CD4-positive, alpha-beta T cell treated with Interleukin-15 for 1 hour (primary cell): ENCODE measurements at places on chromosomes 3 and 15.

DNA sequence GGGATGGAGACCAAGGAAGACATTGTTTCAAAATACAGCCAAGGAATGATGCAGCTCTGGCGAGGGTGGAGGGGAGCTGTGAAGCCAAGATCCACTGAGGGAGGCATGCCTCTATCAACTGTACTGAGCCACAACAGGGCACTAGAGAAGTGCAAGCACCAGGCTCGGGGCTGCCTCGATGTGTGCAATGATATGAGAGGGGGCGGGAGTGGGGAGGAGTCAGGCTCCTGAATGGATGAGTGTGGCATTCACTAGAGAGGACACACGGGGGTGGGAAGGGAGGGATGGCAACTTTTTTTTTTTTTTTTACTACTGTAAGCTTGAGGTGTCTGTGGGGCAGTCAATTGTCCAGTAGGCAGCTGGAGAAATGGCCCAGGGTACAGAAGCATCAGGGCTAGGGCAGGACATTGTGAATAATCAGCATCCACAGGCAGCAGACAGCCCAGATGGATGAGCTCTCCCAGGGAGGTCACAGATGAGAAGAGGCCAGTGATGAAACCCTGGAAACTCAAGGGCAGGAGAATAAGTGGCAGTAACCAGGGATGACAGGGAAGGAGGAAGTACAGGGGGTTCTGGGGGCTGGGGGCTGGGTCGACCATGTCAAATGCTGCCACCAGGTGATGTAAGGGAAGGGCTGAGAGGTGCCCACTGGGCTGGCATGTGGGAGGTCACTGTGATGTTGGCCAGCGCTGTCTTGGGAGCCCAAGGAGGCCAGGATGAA lies 5.9 kb downstream of the STOML1 start:
- DNase-seq = no peak

DNA sequence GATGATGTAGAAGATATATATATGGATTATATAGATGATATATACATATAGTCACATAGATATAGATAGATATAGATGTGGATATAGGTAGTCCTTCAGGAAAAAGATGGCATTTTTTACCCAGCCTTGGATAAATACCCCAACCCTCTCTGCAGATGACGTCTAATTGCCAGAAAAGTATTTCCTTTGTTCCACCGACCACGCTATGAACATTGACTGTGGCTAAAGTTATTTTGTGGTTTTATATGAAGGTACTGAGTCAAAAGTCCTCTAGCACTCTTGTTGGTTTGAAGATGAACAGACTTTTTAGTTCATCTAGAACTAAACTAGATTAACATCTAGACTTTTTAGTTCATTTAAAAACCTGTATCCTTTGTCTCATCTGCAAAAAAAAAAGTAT lies 207.7 kb downstream of the PLOD2 start:
- no peak for DNase-seq

DNA sequence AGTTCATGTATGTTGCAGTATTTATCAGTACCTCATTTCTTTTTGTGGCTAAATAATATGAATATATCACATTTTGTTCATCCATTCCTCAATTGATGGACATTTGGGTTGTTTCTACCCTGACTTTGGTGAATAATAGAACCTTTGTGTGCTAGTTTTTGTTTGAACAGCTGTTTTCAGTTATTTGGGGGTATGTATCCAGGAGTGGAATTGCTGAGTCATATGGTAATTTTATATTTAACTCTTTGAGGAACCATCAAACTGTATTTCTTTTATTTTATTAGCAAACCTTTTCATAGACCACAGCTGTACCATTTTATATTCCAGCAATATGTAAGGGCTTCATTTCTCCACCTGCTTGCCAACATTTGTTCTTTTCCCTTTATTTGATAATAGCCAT lies 38.4 kb upstream of the RBM5 start:
- DNase-seq = no peak

GRCh38 chr3:93973131-93974126 lies at the start of gene PROS1:
TSS of gene PROS1 (minus strand) at chr3:93973896. CDS start at chr3:93973749, 147 bp downstream.
- DNase-seq = peak; percentile 49

DNA sequence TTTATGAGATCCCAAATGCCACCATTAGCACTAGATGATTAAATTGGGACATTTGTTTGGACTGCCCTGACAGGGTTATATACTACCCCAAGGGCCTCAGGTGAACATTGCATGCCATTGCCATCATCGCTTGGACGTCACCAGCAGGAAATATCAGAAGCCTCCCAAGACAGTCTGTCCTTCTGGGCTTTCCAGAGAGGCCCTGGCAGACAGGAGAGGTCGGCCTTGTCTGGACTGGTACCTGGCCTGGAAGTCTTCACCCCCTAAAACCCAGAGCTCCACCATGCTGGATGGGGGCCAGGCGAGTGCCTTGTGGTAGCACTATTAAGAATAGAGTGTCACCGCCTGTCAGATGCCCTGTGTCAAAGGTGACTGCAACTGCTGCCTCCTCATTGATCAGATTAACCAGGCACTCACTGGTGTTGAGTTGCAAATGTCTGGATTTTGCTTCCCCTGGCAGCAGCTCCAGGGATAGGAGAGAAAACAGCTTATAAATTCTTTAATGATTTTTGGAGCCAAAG lies 324.1 kb upstream of the RASGRP1 start:
- DNase-seq = no peak

DNA sequence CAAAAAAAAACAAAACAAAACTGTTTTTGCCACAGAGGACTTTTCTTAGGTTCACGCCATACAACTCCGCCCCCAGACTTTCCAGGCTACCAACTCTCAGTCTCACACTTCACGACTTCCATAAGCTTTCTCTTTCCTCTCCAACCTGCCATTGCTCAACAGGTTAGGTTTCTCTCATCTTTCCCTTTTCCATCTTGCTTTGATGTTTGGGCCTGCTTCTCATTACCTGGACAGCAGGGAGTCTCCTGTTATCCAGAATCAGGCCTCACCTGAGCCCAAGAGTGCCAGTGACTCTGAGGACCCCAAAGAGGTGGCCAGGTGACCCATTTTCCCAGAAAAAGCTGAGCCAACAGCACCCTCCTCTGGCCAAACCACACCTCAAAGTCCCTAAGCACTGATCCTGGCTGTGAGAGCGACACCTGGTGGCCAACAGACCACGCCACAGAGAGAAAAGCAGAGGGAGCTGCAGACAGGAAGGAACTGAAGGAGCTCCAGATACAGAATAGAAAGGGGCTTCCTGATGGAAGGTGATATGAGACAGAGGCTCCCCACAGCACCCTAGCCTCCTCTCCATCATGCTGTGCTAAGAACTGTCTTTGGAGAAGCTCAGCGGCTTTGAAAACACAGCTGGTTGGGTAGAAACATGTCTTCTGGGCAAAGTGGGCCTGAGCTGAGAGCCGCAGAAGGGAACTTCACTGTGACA lies 4.0 kb downstream of the CCDC51 start:
- peak; percentile 85 for DNase-seq

DNA sequence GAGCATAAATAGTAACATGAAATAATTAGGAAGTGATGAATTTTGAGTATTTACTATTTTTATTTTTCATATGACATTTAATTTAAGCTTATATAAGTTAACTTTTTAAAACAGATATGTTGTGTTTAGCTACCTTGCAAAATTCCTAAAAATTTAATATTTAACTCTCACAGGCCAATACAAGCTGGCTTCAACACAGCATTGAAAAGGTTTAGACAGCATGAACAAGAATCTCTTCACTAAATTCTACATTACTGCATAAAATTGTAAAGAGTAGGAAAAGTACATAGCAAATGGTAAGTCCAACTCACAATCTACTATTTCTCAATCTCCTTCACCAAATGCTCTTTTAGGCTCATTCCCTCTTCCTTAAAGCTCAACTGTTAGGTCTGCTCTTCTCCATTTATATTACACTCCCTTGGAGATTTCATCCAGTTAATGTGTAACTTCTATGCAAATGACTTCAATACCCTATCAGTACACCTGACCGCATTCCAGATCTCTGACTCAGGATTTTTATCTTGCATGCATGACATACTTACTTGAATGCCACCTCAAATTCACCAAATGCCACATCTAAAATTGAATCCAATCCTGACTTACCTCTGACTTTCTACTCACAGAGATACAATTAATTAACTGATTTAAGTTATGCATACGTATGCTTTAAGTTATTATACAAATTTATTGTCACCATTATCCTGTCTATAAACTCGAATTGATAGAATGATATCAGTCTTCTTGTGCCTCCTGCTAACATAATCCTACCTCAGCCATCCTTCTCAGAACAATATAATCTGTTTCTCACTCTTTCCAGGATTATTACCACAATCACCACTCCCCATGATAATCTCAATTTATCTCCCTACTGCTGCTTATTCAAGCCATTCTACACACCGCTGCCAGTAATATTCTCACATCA lies 127.0 kb downstream of the STAG1 start:
- DNase-seq = no peak

DNA sequence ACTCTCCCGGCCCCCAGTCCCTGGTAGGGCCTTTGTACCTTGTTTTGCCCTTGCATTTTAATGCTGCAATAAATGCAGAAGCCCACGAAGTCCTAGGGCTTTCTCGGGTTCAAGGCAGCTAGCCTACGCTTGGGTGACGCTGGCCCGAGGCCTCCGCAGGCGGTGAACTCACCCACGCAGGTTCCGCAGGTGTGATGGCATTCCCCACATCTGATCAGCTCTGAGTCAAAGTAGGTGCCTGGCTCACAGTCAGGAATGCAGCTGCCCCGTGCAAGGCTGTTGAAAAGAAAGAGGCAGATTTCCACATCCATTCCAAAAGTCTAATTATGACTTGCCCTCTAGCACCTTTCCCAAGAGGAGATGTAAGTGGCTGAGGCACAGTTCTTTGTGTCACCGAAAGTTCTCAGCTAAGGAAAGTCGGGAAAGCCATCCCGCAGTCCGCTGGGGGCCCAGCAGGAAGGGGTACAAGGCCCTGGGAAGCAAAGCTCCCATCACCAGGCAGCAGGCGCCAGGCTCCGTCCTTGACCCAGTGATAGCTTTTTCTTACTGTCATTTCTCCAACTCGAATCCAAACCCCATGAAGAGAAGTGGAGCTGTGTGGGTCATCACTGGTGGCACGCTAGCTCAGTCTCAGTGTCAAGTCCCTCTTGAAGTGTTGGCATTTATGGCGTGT lies 23.2 kb upstream of the SNRPA1 start:
- DNase-seq = peak; percentile 7

GRCh38 chr15:45489690-45490238 lies 32.8 kb downstream of the SLC30A4 start:
- no peak for DNase-seq

DNA sequence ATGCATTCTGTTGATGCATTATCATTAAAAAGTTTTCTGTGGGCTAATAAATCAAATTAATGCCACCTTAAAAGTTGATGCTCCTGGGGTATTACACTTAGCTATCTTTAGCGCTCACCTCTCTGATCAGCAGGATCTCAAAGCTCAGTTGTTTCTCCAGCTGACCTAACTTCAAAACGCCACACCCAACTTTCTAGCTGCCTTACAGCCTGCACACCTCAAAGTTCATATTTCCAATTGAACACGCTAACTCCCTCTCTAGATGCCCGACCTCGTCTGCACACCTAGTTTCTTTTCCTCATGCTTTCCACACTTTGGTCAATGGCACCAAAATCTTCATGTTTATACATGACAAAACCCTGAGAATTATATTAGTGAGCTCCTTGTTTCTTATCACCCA lies 98.2 kb upstream of the AGTR1 start:
- no peak for DNase-seq

DNA sequence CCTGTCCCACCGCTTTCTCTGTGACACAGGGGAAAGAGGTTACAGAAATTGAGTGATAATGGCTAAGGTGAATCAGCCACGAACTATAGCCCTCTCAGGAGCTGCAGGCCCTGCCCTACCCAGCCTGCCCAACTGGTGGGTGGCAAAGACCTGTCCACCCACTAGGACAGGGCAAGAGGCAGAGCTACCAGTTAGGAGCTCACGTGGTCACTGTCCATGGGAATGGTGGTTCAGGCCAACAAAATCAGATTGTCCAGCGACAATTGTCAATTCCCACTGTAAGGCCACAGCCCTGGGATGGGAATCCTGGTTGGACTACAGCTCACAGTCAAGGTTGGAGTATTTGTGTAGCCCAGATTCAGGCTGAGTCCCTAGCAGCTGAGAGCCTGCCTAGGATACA lies 75.0 kb downstream of the PPCDC start:
- DNase-seq = no peak

DNA sequence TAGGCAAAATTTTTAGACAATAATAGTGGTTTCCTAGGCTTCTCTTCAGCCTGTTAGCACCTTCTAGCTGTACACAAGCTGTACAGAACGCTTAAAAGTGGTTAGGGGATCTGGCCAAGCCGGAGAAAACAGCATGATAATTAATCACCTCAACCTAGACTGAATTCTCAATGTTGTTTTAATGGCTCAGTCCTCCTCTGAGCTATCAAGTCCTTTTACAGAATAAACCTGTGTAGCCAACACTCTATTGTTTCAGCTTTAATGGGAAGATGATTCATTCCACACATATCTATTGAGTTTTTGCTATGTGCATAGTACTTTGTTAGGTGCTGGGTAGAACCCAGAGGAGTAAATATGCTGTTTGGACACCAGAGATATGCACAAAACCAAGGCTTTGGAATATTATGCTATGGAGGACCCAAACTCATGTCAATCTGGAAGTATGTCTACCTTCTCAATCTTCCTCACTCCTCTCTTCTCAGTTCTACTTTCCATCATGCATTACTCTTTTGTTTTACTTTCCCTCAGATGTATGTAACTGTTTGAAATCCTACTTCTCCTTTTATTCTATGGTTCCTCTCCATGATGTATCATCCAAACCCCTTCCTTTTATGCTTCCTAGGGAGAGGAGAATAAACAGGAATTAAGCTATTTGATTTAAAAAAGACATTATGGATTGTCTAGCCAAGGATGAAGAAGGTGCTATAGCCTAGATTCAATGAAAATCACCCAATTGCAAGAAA lies 27.6 kb upstream of the UBE2E2 start:
- DNase-seq = no peak

DNA sequence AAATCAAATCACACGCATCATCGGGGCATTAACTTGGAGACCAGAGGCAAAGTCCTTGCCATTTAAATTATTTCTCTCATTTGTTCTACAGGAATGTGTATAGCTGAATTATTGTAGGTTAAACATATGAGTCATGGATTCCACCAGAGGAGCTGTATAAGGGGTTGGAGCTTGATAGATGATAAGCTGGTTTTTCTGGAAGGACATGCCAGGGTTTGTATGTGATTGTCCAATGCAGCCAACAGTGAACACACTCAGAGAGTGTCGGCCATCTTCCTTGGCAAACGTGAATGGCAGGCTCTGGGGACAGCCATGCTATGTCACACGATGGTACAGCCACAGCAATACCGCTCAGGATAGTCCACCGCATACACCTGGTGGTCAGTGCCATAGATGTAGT lies 25.1 kb downstream of the SSUH2 start:
- DNase-seq = no peak

DNA sequence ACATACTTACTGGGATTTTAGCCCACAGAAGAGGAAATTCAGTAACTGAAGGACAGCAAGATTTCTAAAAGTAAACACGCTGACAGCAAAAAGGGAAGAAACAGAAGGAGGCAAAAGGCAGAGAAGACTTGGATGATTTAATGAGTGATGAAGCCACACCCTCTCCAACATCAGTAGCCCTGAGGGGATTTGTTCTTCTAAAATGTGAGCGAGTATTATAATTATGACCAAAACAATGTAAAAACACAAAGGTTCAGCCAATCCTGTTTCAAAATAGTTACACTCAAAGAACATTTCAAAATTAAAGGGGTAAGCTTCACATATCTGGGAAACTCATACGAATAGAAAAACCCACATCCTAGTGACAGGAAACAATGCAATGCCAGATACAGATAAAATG lies 25.0 kb downstream of the MCCC1 start:
- no peak for DNase-seq

GRCh38 chr3:124619887-124620599 lies 110.2 kb upstream of the UMPS start:
- no peak for DNase-seq

GRCh38 chr3:117016378-117016777 lies 306.8 kb downstream of the TUSC7 start:
- DNase-seq = no peak
